ENCODE measurements at places on chromosomes 3 and 15. TPM values are rescaled to one million over a fixed set of nuclear protein-coding genes. Genes with fewer than 3 reads are reported as not detected.
A peak's percentile ranks its signal among the peaks of the same experiment; 100 is the strongest.

DNA sequence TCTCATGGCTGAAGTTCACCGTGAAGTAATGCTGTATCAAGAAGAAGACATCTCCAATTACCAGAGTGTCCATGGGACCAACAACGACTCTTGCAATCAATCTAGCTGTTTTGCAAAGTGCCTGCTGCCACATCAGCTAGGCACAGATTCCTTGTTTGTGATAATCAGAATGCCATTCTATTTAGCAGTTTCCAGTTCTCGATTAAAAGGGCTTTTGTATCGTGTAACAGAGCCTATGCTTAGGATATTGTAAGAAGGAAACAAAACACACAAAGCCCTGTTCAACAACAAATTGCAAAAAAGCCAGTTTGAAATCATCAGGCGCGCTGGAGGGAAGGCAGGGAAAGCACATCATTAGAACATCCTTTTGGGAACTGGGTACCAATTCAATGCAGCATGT is 26.1 kb downstream of the RASGRF1 start:
- DNase-seq = no peak
- no peak overlapping the region for H3K27ac ChIP-seq
- H3K4me1 ChIP-seq = no peaks in the 10 kb centered on the region
- H3K27me3 ChIP-seq = peaks cover 19% of the 10 kb centered on the region

- peaks cover 9% of the 10 kb centered on the region for H3K36me3 ChIP-seq
- no peaks in the 10 kb centered on the region for H3K27me3 ChIP-seq
- H3K27ac ChIP-seq = peak overlapping the region; percentile 79
- peak; percentile 41 for DNase-seq
Observed at GRCh38 chr15:90364251-90364650, 12.2 kb downstream of the ZNF774 start.

DNA sequence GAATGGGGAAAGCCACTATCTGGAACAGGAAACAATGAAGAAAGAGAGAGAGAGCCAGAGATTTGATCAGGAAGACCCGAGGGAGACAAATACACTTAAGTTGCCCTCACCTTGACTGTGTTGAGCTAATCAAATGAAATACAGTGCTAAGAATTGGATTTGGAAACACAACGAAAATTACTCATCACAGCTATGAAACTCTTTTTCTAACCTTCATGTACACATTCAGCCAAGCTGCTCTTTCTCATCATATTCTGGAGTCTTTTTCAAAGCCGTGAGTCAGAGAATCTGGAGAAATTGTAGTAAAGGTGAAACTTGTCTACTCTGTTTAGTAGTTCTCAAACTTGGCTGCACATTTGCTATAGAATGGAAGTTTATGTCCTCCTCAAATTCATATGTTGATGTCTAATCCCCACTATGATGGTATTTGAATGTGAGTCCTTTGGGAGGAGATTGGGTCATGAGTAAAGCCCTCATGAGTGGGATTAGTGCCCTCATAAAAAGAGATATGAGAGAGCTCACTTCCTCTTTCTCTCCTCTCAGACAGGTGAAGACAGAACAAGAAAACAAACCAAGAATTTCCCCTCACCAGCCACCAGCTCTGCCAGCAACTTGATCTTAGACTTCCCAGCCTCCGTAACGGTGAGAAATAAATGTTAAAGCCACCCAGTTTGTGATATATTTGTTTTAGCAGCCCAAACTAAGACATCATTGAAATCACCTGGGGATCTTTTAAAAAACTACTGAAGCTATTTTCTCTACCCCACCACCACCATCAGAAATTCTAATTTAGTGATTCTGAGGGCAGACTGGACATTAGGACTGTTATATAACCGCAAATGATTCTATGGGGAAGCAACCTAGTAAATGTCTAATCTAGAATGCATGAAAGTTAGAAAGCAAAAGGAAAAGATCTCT is 143.6 kb upstream of the GRM7 start:
- H3K27ac ChIP-seq = no peak overlapping the region
- H3K36me3 ChIP-seq = no peaks in the 10 kb centered on the region
- H3K4me1 ChIP-seq = no peaks in the 10 kb centered on the region

GRCh38 chr3:107978131-107979055 is 112.4 kb downstream of the CD47 start:
- H3K36me3 ChIP-seq = no peaks in the 10 kb centered on the region
- no peak for DNase-seq
- H3K27ac ChIP-seq = no peak overlapping the region
- H3K4me1 ChIP-seq = 0 out of 2 replicates have a peak, but pooled peaks cover 3% of the 10 kb centered on the region
- H3K4me3 ChIP-seq = no peak overlapping the region
- peaks cover 23% of the 10 kb centered on the region for H3K27me3 ChIP-seq

DNA sequence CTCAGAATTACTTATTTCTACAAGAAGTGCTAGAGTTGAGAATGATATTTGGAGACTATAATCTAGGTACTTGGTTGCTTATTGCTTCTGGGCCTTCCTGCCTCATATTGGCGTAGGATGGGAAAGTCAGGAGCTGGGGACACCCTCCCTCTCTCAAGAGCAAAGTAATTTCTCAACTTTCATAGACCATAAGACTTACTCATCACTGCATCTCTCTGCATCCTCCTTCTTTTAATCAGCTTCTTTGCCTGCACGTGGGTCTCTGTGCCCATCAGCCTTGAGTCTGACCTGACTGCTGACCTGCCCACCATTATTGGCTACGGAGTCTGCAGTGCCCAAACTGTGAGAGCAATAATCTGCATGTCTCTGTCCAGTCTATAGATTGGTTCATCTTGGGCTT is 27.3 kb upstream of the XIRP1 start:
- H3K27me3 ChIP-seq = peaks cover 31% of the 10 kb centered on the region
- H3K27ac ChIP-seq = no peak overlapping the region
- H3K4me1 ChIP-seq = no peaks in the 10 kb centered on the region
- H3K36me3 ChIP-seq = no peaks in the 10 kb centered on the region
- DNase-seq = no peak
- H3K4me3 ChIP-seq = no peak overlapping the region

- peaks cover 8% of the 10 kb centered on the region for H3K4me1 ChIP-seq
- no peak overlapping the region for H3K4me3 ChIP-seq
- peaks cover 3% of the 10 kb centered on the region for H3K27me3 ChIP-seq
- no peak overlapping the region for H3K27ac ChIP-seq
Observed at GRCh38 chr3:135736740-135737139, 228.8 kb upstream of the PPP2R3A start.

NR2E3 gene
- total RNA-seq = not detected
